ENCODE measurements at places on chromosomes 12 and 14. TPM values are rescaled to one million over a fixed set of nuclear protein-coding genes. Genes with fewer than 3 reads are reported as not detected.

The TSPAN9 gene
- 70.4 TPM for total RNA-seq

The ERP27 gene
- total RNA-seq = not detected

The IFNG-AS1 gene
- not detected for total RNA-seq

The GPD1 gene
- 1.7 TPM for total RNA-seq

The MSRB3 gene
- 7.0 TPM for total RNA-seq

The KLHL33 gene
- 0.18 TPM for total RNA-seq

The PLCZ1 gene
- 0.82 TPM for total RNA-seq

The FAM234B gene
- 24.8 TPM for total RNA-seq

The SYNDIG1L gene
- 0.73 TPM for total RNA-seq

The TAS2R8 gene
- total RNA-seq = 1.5 TPM

The RFX4 gene
- total RNA-seq = 25.9 TPM

The MARK3 gene
- total RNA-seq = 153 TPM

The GUCY2C gene
- total RNA-seq = 0.09 TPM
